CD8-positive, alpha-beta memory T cell (primary cell): ENCODE measurements at places on chromosomes 3 and 15. TPM values are rescaled to one million over a fixed set of nuclear protein-coding genes. Genes with fewer than 3 reads are reported as not detected.
A peak's percentile ranks its signal among the peaks of the same experiment; 100 is the strongest.

DNA sequence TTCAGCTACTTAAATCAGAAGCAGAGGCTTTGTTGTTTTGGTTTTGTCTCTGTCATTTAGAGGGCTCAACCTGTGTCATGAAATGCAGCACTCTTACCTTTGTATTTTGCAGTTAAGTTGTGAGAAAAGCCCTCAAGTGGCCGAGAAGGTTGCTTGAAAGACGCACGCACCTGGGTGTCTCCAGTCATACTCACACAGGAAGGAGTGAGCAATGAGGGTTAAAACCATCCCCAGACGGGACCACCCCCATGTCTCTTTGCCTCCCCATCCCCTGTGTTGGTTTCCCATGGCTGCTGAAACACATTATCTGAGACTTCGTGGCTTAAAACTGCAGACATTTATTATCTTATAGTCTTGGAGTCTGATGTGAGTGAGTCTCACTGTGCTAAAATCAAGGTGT is 376.1 kb upstream of the CFAP20DC start:
- H3K4me1 ChIP-seq: peaks cover 44% of the 10 kb centered on the region
- no peaks in the 10 kb centered on the region for H3K27me3 ChIP-seq
- no peak overlapping the region for H3K4me3 ChIP-seq
- peak; percentile 9 for DNase-seq
- no peaks in the 10 kb centered on the region for H3K36me3 ChIP-seq
- H3K27ac ChIP-seq: no peak overlapping the region

RFTN1 gene
- total RNA-seq: 126 TPM

TNFAIP8L3 gene
- total RNA-seq: 2.1 TPM

DNA sequence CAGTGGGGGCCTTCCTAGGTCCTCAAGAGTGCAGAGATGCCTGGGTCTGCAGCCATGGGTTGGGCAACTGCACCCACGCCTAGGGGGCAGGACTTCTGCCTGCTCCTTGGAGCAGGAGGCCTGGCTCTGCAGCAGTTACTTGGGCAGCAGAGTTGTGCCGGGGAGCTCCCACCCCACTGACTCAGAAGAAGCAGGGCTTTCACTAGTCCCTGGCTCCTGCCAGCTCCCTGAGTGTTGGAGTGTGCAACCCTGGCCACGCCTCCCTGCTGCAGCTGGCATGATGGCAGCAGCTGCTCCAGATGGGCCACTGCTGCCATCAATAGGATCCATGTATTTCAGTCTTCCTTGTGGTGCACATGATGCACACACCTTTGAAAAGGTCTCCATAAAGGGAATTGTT is 40.6 kb upstream of the KCNH8 start:
- H3K36me3 ChIP-seq: no peaks in the 10 kb centered on the region
- DNase-seq: no peak
- no peaks in the 10 kb centered on the region for H3K27me3 ChIP-seq

GRCh38 chr3:195020185-195020584 is 250.8 kb downstream of the XXYLT1 start:
- no peak for DNase-seq
- H3K27me3 ChIP-seq: no peaks in the 10 kb centered on the region
- no peaks in the 10 kb centered on the region for H3K4me1 ChIP-seq
- no peak overlapping the region for H3K4me3 ChIP-seq
- no peak overlapping the region for H3K27ac ChIP-seq
- H3K36me3 ChIP-seq: no peaks in the 10 kb centered on the region

- no peak overlapping the region for H3K4me3 ChIP-seq
- no peaks in the 10 kb centered on the region for H3K27me3 ChIP-seq
- no peaks in the 10 kb centered on the region for H3K4me1 ChIP-seq
- H3K36me3 ChIP-seq: peaks cover 33% of the 10 kb centered on the region
- no peak for DNase-seq
- no peak overlapping the region for H3K27ac ChIP-seq
Observed at GRCh38 chr15:64864068-64864467, 22.4 kb downstream of the PLEKHO2 start.

- DNase-seq: no peak
- H3K27ac ChIP-seq: peak overlapping the region; percentile 49
- H3K4me1 ChIP-seq: no peaks in the 10 kb centered on the region
- H3K27me3 ChIP-seq: no peaks in the 10 kb centered on the region
- no peak overlapping the region for H3K4me3 ChIP-seq
Observed at GRCh38 chr15:43433165-43433564, 59.8 kb downstream of the TP53BP1 start.

DNA sequence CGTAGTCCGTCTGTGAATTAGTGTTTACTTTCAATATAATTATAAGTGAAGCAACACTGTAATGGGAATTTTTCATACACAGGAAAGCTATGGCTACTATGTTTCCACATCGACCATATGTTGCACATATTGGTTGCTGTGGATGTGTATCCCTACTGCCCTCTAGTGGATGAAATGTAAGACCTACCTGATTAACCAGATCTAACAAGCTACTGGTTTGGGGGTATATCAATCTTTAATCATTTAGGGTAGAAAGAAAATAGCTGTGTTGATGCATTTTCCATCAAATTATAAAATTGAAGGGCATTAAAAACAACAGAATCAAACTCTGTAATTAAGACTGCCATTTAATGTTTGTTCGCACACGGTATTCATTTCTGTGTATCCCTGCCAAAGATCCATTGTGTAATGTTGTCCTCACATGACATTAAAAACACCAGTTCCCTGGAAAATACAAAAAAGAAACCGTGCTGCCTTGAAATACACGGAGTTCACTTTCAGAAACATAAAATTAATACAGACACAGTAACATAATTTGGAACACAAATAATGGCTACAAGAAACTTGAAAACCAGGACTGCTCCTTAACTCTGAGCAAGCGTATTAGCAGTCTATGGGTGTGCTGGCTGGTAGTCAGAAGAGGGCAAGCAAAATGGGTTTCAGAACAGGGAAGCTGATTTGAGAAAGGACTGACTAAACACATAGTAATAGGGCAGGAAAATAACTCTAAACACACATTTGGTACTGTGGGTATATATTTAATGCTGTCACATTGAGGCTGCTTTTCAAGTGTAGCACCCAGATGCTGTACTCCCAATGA is 125.1 kb downstream of the TIGIT start:
- no peaks in the 10 kb centered on the region for H3K36me3 ChIP-seq
- peak; percentile 59 for DNase-seq
- no peaks in the 10 kb centered on the region for H3K27me3 ChIP-seq
- no peak overlapping the region for H3K4me3 ChIP-seq
- peaks cover 6% of the 10 kb centered on the region for H3K4me1 ChIP-seq

- H3K36me3 ChIP-seq: no peaks in the 10 kb centered on the region
- H3K4me1 ChIP-seq: no peaks in the 10 kb centered on the region
- DNase-seq: no peak
- no peaks in the 10 kb centered on the region for H3K27me3 ChIP-seq
- no peak overlapping the region for H3K4me3 ChIP-seq
Observed at GRCh38 chr3:123758081-123758564, 126.0 kb downstream of the MYLK start.

DNA sequence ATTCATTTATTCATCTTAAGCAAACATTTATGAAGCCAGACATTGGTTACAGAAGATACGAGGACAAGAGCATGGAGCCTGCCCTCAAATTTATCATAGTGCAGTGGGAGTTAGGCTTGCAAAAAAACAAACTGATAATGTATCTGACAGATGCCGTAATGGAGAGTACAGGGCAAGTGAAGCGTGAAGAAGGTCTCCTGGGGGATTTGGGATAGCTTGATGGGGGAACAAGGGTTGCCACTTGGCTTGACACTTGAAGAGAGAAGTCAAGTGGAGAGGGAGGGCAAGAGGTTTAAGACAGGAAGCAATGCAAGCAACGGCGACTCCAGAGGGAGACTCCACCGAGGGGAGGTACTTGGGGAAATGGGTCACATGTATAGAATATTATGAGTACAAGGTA is 129.3 kb downstream of the SSR3 start:
- H3K4me1 ChIP-seq: no peaks in the 10 kb centered on the region
- H3K27me3 ChIP-seq: no peaks in the 10 kb centered on the region
- no peak overlapping the region for H3K27ac ChIP-seq
- DNase-seq: no peak
- H3K4me3 ChIP-seq: no peak overlapping the region

TMEM40 gene
- total RNA-seq: not detected

- no peaks in the 10 kb centered on the region for H3K27me3 ChIP-seq
- no peak overlapping the region for H3K4me3 ChIP-seq
- H3K4me1 ChIP-seq: no peaks in the 10 kb centered on the region
Observed at GRCh38 chr15:33242669-33243191, 48.2 kb upstream of the FMN1 start.

- peaks cover 12% of the 10 kb centered on the region for H3K4me1 ChIP-seq
- no peak overlapping the region for H3K27ac ChIP-seq
- no peak overlapping the region for H3K4me3 ChIP-seq
- DNase-seq: no peak
- H3K27me3 ChIP-seq: no peaks in the 10 kb centered on the region
Observed at GRCh38 chr15:73517566-73517965, 74.6 kb downstream of the REC114 start.

DNA sequence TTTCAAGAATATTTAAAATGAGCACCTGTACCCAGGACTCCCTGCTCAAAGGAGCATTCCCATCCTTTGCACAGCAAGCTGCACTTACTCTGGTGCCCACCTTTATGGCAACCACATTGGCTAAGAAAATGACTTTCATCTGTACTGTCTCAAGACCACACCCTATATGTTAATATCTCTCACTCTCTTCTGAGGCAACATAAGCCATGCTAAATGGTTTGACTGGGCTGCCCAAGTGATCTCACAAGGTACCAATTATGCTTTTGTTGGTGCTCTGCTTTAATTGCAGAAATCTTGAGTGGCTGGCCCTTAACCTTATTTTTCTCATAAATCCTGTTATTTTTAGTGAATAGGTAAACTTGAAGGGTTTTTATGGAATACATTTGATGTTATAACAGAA is 17.7 kb downstream of the RYK start:
- H3K4me1 ChIP-seq: peaks cover 43% of the 10 kb centered on the region
- no peaks in the 10 kb centered on the region for H3K27me3 ChIP-seq
- H3K27ac ChIP-seq: no peak overlapping the region
- DNase-seq: no peak
- no peak overlapping the region for H3K4me3 ChIP-seq

- no peaks in the 10 kb centered on the region for H3K27me3 ChIP-seq
- no peak for DNase-seq
- H3K4me1 ChIP-seq: no peaks in the 10 kb centered on the region
- no peak overlapping the region for H3K27ac ChIP-seq
Observed at GRCh38 chr3:193859195-193859594, 266.2 kb downstream of the OPA1 start.

- no peak overlapping the region for H3K27ac ChIP-seq
- peaks cover 30% of the 10 kb centered on the region for H3K4me1 ChIP-seq
- H3K36me3 ChIP-seq: no peaks in the 10 kb centered on the region
- H3K27me3 ChIP-seq: no peaks in the 10 kb centered on the region
- H3K4me3 ChIP-seq: no peak overlapping the region
Observed at GRCh38 chr3:179038216-179038898, 33.3 kb downstream of the ZMAT3 start.
